ENCODE measurements at places on chromosomes 4 and X.
A peak's percentile ranks its signal among the peaks of the same experiment; 100 is the strongest.

- no peak for DNase-seq
These were observed 164.6 kb downstream of the DHRSX start for GRCh38 chrX:2336181-2336580.

- DNase-seq: no peak
These were observed 66.0 kb downstream of the RPS3A start for GRCh38 chr4:151165205-151166000.

GRCh38 chr4:152255437-152255836 is 280.5 kb downstream of the FBXW7 start:
- DNase-seq: no peak

GRCh38 chr4:148776941-148777340 is 334.7 kb upstream of the NR3C2 start:
- DNase-seq: no peak

- DNase-seq: no peak
These were observed 782.5 kb upstream of the INTU start for GRCh38 chr4:126850286-126850685.

DNA sequence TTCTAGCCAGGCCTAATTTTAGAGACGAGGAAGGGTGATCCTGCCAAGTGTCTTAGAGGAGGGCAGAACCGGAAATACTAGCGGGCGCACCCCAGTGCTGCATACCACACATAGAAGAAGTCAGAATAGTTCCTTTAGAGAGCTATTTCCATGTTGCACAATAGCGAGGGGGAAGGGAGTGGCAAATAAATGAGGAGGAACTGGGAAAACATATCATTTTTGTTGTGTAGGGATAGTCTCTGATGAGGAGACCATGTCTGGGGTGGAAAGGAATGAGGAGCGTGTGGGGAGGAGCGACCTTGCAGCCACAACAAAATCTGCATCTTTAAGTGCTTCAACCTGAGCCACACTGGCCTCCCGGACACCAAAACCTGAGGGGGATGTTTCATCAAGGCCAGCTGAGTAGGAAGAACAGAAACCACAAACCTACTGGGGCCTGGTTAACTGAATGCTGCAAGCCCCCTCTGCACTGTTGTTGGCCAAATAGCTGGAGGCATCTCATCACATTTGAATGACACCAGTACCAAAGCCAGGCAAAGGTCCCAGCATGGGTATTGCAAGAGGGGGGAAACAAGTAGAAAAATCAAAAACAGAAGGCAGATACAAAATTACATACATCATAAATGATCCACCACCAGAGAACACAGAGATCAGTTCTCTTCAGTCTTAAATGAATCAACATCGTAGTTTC is 26.7 kb upstream of the C1QTNF7 start:
- no peak for DNase-seq

DNA sequence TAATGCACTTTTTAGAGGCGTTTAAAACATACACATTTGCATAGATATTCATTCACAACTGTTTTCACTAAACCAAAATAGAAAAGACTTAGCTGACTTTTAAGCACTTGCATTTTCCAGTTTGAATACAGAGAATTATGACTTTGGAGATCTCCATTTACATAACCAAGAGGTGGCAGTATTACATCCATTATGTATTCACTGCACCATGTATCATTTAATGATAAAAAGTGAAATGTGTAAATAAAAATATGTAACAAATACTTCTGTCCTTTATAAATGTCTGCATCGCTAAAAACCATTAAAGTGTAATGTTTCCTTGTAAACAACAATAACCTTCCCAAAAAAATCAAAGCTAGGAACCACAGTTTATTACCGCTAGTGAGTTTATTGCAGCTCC is 413.2 kb downstream of the FGF13 start:
- DNase-seq: no peak

DNA sequence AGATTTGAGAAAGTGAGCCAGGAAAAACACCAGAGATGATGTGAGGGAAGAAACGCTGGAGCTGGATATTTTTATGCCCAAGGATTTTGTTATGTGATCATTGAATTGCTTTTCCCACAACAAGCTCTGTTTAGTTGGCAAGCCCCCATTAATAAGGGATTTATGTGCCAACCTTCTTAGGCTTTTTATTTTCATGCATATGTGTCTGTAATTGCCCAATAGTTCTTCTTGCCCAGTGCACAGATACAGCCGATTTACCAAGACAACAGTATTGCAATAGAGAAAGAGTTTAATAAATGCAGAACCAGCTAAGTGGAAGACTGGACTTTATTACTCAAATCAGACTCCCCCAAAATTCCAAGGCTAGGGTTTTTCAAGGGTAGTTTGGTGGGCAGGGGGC is 57.7 kb downstream of the TRIM2 start:
- DNase-seq: no peak

GRCh38 chr4:153573881-153574802 is 108.0 kb downstream of the TMEM131L start:
- DNase-seq: peak; percentile 22

DNA sequence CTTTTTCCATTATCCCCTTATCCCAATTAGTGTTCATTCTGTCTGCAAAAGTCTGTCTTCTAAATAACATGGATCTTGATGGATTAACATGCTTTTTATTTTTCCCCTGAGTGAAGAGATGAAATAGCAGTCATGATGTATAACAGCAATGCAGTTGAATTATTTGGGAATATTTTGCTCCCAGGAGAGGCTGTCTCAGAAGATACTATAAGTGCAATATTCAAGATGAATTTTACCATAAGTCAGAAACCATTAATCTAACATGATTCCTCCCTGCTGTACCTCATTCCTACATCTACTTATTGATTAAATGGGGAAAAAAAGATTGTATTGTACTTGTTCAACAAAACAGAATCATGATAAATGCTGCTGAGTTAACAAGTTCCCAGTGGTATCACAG is 233.2 kb upstream of the KCNIP4 start:
- DNase-seq: no peak

GRCh38 chrX:40094900-40095582 is 2.7 kb downstream of the BCOR start:
- no peak for DNase-seq

DNA sequence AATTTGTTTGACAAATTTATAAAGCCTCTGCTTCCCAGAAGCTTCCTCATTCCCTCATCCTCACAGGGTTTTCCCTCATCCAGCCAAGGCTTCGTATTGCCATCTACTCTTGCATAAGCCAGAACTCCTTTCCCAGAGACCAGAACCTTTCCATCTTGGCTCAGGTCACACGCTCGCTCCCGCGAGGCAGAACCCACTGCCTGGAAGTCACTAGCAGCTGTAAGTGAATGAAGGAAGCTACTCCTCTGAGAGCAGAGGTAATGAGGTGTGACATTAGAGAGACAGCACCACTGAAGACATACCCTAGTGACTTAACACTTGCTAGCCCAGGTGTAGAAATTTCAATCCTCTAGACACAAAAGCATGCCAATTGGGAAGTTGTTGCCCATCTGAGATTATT is 52.5 kb downstream of the LHFPL1 start:
- no peak for DNase-seq

- DNase-seq: no peak
These were observed 110.3 kb downstream of the MTNR1A start for GRCh38 chr4:186445040-186445439.

GRCh38 chr4:105605493-105605892 is 53.1 kb downstream of the ARHGEF38 start:
- DNase-seq: no peak

All from stimulated activated CD4-positive, alpha-beta T cell treated with anti-CD3 and anti-CD28 coated beads, Interleukin-1b, Interleukin-23, amount 100 ng/mL, for 1 hour (primary cell).